Fibroblast of the aortic adventitia (primary cell): ENCODE measurements at places on chromosomes 13 and 19. TPM values are rescaled to one million over a fixed set of nuclear protein-coding genes. Genes with fewer than 3 reads are reported as not detected.

DNA sequence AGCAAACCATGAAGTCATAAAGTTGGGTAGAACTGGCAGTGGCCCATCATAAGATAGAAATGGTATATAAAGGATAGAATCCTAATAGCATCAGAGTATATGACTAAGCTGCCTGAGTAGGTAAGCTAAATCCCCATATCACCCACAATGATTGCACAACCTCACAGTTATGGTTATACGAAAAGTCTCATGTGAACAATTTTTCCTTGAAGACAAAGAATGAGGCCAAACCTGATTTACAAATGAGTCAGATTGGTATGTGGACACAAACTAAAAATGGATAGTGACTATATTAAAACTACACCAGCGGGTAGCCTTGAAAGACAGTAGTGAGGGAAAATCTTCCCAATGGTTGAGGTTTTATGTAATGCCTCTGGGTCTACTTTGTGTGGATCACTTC lies 40.9 kb upstream of the UFM1 start:
- peak; percentile 26 for DNase-seq

GRCh38 chr19:42197375-42197817 lies 20.1 kb downstream of the DEDD2 start:
- DNase-seq, result no peak

DNA sequence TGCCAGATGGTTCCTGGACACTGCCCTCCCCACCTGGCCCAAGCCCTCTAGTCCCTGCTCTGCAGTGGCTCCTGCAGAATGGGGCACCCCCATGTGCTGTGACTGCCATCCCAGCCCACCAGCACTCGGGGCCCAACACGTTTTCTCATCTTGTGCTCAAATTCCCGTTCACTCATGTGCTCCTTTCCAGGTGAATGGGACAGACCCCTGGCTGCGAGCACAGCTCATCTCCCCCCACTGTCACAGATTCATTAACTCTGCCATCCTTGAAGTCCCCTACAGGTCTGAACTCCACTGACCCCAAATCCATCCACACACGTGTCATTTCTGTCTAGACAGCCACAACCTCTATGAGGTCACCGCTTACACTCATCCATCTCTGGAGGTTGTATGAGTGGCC lies 23.6 kb downstream of the TUBA3C start:
- DNase-seq, result no peak

- DNase-seq, result no peak
These were observed 3.0 kb downstream of the CERS4 start for GRCh38 chr19:8212212-8212611.

GRCh38 chr13:105377452-105377851 lies 1158.0 kb downstream of the EFNB2 start:
- no peak for DNase-seq

DNA sequence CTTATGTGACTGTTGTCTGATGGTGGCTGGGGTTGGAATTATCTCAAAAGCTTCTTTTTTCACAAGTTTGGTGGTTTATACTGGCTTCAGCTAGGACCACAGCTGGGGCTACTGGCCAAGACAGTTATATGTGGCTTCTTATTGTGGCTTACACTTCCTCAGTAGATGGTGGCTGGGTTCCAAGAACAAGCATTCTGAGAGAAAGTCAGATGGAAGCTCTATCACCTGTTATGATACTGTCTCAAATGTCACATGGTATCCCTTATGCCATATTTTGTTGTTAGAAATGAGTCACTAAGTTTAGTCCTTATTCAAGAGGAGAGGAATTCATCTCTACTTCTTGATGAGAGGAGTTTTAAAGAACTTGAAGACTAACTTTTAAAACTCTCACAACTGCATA lies 41.6 kb downstream of the NDFIP2 start:
- DNase-seq, result peak; percentile 41

- no peak for DNase-seq
These were observed 15.1 kb downstream of the SMG9 start for GRCh38 chr19:43739439-43740235.

DNA sequence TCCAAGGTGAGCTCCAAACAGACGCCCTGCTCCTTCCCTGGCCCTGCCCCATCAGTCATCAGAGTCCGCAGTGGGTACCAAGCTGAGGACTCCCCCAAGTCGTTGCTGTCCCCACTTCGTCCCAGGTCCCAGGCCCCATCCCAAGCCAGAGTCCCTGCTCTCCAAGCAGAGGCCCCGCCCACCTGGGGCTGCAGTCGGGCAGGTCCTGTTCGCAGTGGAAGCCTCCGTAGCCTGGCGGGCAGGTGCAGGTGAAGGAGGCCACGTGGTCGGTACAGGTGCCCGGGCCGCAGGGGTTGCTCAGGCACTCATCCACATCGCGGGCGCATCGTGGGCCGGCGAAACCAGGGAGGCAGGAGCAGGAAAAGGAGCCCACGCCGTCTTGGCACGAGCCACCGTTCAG lies 19.4 kb downstream of the NOTCH3 start:
- DNase-seq, result no peak

DNA sequence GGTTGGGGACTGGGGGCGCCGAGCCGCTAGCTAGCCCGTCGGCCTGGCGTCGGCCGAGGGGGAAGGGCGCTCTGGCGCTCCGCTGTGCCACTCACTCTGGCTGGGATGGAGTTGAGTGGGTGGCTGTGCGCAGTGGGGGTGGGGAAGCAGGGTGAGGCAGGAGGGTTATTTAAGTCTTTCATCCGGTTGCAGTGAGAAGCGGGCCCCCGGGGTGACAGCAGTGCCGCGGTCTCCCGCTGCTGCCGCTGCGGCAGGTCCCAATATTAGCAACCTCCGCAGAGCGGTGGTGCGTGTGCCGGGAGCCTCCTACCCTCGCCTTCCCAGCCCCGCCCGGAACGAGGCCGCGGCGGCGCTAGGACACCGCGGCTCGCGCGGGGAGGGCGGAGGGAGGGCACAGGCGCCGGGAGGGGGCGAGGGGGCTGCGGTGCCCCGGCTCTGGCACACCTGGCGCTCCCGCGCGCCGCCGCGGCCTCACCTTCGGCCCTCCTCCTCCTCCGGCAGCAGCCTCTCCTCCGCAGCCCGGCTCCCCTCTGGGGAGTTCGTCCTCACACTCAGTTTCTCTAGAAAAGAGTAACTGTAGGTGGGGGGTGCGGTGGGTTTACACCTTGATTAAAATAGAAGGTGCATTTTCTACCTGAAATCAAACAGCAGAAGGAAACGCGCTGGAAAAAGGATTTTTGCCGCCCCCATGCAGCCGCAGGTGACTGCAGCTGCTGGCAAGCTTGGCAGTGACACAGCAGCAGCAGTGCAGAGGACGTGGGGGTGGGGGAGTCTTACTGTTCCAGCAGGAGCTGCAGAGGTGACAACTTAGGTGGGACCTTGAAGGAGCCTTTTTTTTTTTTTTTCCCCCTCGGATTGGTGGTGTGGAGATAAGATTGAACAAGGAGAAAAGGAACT lies 4.5 kb downstream of the FGF9 start:
- no peak for DNase-seq

DNA sequence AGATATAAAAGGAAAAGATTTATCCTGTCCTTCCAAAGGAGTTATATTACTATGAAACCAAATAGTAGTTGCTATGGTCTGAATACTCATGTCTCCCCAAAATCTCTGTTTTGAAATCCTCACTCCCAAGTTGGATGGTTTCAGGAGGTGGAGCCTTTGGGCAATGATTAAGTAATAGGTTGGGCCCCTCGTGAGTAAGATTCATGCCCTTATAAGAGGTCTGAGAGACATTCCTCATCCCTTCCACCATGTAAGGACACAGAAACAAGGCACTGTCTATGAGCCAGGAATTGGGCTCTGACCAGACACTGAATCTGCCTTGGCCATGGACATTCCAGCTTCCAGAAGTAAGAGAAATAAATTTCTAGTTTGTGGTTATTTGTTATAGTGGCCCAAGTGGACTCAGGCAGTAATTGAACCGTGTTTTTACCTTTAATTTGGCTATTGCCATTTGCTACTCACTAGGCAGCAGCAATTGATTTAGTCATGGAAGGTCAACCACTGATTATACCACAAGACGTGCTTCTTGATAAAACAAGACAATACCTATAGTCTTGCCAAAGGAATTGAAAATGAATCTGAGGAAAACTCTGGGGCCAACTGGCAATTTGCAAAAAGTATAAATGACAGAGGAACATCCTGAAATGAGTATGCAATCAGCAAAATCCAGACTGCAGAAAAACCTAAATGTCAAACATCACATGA lies 717.4 kb upstream of the SPRY2 start:
- DNase-seq, result no peak

GRCh38 chr19:41621226-41621625 lies 5.6 kb downstream of the CEACAM4 start:
- no peak for DNase-seq

The TRIP10 gene
- 33.3 and 44.9 TPM in 2 replicates for total RNA-seq

The IRGQ gene
- total RNA-seq, result 17.5 and 32.3 TPM in 2 replicates

The CACNG7 gene
- 0.57 and 1.9 TPM in 2 replicates for total RNA-seq

The CGB1 gene
- total RNA-seq, result not detected in 2 replicates

The FUT2 gene
- not detected in 2 replicates for total RNA-seq

The FUT1 gene
- under 0.01 TPM in 1 of 2 replicates, not detected in the other for total RNA-seq
